GM12891 (cell line): ENCODE measurements at places on chromosomes 3 and 15.

- DNase-seq = no peak
Measured at GRCh38 chr3:50961386-50961785, 286.7 kb downstream of the DOCK3 start.

DNA sequence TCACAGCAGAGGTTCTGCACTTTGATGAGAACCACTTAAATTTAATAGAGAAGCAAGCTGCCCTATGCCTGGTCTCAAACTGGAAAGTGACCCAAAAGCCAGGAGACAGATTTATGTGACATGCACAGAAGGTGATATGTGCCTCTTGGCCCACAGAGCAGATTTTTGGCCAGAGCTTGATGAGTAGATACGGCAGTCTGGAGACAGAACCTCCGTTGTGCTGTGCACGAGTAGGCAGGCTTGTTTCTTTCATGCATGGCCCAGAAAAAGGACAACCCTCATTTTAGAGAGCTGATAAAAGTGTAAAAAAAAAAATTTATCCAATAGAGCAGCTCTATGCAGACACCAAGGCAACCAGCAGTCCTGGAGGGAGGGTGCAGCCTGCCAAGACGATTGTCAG, 423.1 kb downstream of the CNTN6 start:
- no peak for DNase-seq

GRCh38 chr15:75815811-75816719, 27.2 kb upstream of the UBE2Q2 start:
- DNase-seq = no peak

DNA sequence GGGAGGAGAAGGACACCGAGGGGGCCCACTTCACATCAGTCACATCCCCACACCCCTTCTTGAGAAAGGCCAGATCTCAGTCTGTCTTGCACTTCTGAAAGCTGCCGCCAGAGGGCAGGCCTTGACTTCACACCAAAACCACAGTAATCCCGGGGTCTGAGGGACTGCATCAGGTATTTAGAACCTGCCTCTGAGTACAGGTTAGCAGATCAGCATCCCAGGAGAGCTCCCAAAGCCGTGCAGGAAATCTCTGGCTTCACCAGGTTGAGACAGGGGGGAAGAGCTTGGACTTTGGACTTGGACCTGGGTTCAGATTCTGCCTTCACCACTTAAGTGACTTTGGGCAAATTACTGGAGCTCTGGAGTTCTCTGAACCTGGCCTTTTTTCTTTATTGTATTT, 50.3 kb downstream of the LHFPL4 start:
- peak; percentile 64 for DNase-seq

DNA sequence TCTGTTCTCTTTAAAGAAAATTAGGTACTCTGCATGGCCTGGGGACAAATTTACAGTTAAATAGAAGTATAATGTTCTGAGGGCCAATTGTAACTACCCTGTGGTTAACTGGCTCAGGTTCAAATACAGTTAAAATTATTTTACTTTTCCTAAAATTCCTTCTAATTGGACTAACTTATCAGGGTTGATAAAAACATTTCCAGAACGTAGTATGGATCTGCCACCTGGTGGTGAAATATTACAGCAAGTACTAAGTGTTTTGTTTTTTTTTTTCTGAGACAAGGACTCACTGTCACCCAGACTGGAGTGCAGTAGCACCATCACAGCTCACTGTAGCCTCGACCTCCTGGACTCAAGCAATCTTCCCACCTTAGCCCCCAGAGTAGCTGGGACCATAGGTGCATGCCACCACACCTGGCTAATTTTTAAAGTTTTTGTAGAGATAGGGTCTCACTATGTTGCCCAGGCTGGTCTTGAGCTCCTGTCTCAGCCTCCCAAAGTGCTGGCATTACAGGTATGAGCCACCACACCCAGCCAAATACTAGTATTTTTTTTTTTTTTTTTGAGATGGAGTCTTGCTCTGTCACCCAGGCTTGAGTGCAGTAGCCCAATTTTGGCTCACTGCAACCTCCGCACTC, 29.2 kb downstream of the NEO1 start:
- DNase-seq = no peak

DNA sequence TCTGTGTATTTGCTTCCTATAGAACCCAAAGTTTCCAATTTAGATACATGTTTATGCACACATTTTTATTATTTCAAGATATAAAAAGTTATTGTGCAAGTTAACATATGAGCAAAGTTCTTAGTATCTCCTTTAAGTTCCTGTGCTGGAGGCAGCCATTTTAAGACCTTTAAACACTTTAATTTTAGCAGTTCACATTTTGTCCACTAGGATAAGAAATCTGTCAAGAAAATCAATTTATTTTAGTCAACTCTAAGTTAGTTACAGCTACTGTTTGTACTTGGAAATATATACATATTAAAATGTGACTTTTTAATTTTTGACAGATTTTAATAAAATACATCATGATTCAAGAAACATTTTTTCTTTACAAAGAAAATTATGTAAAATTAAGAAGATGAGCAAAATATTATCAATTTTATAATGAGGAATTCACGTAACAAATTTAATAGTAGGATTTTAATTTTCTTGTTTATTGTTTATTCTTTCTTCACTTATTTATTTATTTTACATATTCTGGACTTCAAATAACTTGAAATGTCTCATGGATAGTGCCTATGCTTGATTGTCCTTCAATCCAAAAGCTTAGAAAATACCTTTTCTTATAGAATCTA, 402.6 kb upstream of the GBE1 start:
- no peak for DNase-seq

- DNase-seq = no peak
Measured at GRCh38 chr3:141499965-141500364, 13.1 kb downstream of the RASA2 start.

- DNase-seq = no peak
Measured at GRCh38 chr3:8759038-8759707, 10.2 kb downstream of the OXTR start.

- no peak for DNase-seq
Measured at GRCh38 chr3:130395331-130395730, 49.9 kb downstream of the COL6A5 start.

DNA sequence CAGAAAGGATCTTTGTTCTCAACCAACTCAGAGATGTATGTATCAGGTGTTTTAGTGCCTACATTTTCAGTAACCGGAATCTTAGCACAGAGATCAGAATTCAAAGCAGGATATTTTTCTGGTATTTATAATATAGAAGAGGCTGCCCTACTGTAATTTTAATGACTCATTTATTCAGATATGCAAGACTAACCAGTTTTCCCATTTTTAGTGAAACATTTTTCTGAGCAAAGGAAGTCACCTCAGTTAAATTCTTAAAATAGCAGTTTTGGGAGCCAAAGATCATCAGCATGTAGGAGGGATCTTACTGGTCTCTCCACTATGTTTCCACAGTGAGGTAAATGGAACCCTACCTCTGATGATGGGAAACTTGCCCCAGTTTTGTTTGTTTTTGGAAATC, 42.0 kb downstream of the SRP14 start:
- no peak for DNase-seq

DNA sequence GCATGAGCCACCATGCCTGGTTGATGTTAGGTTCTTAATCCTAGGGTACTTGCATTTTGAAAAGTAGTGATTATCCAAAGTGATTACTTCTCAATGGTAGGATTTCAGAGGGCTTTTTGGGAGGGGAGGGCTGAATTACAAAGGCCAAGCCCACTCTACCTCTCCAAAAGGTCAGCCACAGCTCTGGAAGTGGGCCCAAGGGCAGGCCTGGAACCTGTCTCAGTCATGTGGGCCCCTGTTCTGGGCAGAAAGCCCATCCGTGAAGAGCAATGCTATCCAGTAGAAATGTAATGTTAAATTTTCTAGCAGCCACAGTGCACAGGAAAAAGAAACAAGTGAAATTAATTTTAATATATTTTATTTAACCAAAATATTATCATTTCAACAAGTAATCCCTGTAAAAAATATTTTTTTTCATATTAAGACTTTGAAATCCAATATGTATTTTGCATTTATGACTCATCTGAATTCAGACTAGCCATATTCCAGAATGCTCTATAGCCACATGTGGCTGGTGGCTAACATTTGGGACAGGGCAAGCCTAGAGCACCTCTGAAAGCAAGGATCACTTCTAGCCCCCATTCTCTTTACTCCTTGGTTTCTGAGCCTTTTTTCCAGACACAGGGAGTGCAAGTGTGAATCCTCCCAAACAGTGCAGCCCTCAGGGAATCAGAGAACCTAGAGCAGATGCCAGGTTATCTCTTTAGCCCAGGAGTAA, 16.8 kb downstream of the RFT1 start:
- DNase-seq = no peak

- DNase-seq = no peak
Measured at GRCh38 chr3:190596349-190597285, 82.7 kb downstream of the IL1RAP start.

GRCh38 chr15:65914981-65915925, 46.0 kb downstream of the RAB11A start:
- no peak for DNase-seq

DNA sequence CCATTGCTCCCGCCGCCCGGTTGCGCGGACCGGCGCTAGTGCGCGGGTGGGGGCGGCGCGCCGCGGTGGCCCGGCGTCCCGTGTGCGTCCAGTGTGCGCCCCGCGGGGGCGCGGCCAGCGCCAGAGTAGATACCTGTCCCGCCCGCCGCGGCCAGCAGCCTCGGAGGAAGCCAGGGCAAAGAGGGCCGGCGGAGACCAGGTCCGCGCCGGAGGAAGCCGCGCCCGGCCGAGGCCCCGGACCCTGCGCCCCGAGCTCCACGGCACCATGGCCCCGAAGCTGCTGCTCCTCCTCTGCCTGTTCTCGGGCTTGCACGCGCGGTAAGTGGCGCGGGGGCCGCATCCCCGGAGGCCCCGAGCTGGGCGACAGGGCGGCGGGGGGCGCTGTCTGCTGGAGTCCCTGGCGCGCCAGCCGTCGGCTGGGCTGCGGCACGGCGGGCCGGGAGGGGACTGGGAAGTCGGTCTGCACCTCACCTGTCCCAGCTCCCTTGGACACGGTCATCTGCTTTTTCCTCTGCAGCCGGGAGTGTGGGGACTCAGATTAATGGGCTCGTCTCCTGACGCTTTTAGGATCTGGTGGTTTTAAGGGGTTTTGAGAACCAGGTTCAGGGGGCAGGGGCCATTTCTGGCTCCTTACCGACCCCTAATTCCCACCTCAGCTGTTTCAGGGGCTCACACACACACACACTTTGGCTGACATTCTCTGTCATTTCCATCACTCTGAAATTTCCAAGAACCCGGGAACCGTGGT, 464 bp downstream of the GABRG3 start:
- no peak for DNase-seq
